Cardiac septum (tissue), 1 donor: ENCODE measurements at places on chromosomes 12 and 14. TPM values are rescaled to one million over a fixed set of nuclear protein-coding genes. Genes with fewer than 3 reads are reported as not detected.
A peak's percentile ranks its signal among the peaks of the same experiment; 100 is the strongest.

- peak; percentile 33 for DNase-seq
Measured at GRCh38 chr12:109737631-109738030, 24.0 kb downstream of the FAM222A start.

DNA sequence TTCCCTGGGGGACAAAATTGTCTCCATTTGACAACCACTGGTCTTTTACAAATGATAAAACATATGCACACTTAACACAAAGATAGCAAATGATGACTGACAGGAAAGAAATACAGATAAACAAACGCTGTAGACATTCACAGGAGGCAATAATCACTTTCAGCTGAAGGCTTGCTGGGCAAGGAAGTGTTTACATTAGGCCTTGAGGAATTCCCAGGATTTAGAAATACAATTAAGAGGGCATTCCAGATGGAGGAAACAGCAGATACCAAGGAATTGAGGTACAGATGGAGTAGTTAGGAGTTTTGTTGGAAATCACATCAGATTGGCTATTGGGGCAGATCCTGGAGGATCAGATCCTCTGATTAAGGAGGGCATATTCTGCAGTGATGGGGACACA lies 93.9 kb downstream of the DYRK2 start:
- DNase-seq = no peak

DNA sequence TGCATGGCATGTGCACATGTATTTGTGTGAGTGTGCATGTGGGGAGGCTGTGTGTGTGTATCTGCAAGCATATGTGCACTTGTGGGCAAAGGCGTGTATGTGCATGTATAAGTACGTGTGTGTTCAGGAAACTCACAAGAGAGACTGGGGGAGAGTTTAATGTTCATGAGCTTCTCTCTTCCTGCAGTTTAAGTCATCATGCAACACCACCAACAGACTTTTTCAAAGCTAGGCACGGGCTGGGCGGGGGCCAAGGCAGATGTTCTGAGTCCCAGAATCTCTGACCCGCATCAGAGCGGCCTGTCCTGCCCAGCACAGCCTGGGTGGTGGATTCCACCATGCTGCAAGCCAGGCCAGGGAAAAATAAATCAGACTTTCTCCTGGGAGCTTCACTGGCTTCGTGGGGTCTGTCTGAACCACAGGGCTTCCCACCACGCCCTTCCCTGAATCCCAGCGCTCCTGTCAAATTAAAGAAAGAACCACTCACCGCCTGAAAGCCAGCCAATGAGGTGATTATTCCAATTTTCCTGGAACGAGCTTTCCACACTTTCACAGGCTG lies 75.7 kb downstream of the PITPNM2 start:
- DNase-seq = no peak

DNA sequence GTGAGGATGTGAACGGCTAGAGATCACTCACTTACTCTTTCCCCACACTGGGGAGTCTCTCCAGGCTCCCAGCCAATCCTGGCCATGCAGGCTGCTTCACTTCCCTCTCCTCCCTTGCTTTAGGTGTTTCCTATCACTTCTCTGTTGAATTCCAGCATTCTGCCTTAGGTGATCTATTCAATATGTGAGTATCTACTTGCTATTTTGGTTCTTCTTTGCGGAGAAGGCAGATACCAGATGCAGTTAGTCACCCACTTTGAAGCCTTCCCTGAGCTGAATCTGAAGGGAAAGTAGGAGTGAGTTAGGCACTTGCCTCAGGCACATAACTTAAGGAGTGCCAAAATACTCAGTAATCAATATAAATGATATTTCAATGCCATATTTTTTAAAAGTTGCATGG lies 36.0 kb upstream of the FAR2 start:
- no peak for DNase-seq

ADSS1 gene
- 114 TPM for total RNA-seq

GRCh38 chr14:78627114-78627513 lies 456.9 kb downstream of the NRXN3 start:
- no peak for DNase-seq
